Uterine smooth muscle cell (primary cell): ENCODE measurements at places on chromosomes 16 and 17. TPM values are rescaled to one million over a fixed set of nuclear protein-coding genes. Genes with fewer than 3 reads are reported as not detected.

CCL14 gene
- total RNA-seq: not detected in 2 replicates

GLP2R gene
- total RNA-seq: under 0.01 TPM in 1 of 2 replicates, not detected in the other

HAS3 gene
- 0.25 and 0.44 TPM in 2 replicates for total RNA-seq

DRC7 gene
- 0.50 TPM in 1 of 2 replicates, not detected in the other for total RNA-seq

USP6 gene
- total RNA-seq: under 0.01 TPM in 2 replicates

SLC43A2 gene
- total RNA-seq: 2.1 and 2.9 TPM in 2 replicates

SPIRE2 gene
- total RNA-seq: 1.1 and 1.4 TPM in 2 replicates

CEMP1 gene
- total RNA-seq: 0.12 TPM in 1 of 2 replicates, not detected in the other

DNAI2 gene
- total RNA-seq: not detected in 2 replicates

RNF166 gene
- 17.5 and 18.6 TPM in 2 replicates for total RNA-seq

PYDC1 gene
- not detected in 2 replicates for total RNA-seq

SBK1 gene
- total RNA-seq: not detected in 2 replicates

MRPL10 gene
- total RNA-seq: 21.4 and 22.5 TPM in 2 replicates

SCN4A gene
- total RNA-seq: under 0.01 TPM in 2 replicates

CDH11 gene
- 138 and 151 TPM in 2 replicates for total RNA-seq

CCL8 gene
- not detected in 2 replicates for total RNA-seq

ABCA9 gene
- total RNA-seq: 4.3 and 7.0 TPM in 2 replicates

NPIPA3 gene
- 0.12 and 1.00 TPM in 2 replicates for total RNA-seq

OR2C1 gene
- total RNA-seq: 0.25 TPM in 1 of 2 replicates, not detected in the other

MT4 gene
- not detected in 2 replicates for total RNA-seq

PIPOX gene
- 1.1 and 2.7 TPM in 2 replicates for total RNA-seq

IRX3 gene
- total RNA-seq: 0.12 and 0.22 TPM in 2 replicates

FN3K gene
- total RNA-seq: 5.0 and 16.1 TPM in 2 replicates
